ENCODE measurements at places on chromosomes 7 and 10.
A peak's percentile ranks its signal among the peaks of the same experiment; 100 is the strongest.

DNA sequence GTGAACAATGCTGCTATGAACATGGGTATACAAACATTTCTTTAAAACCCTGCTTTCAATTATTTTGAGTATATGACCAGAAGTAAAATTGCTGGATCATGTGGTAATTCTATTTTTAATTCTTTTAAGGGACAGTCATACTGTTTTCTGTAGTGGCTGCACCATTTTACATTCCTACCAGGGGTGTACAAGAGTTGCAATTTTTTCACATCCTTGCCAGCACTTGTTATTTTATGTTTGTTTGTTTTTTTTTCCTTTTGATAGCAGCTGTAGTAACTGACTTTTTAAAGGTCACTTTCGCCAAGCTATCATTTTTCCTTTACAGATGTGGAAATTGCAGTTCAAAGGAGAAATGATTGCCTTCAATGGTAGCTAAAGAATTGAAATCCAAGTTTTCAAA lies 99.5 kb downstream of the GPR85 start:
- no peak for DNase-seq

- DNase-seq: no peak
These were observed 10.3 kb upstream of the INSIG1 start for GRCh38 chr7:155287284-155287935.

GRCh38 chr10:18134921-18135320 lies 5.3 kb upstream of the CACNB2 start:
- DNase-seq: no peak

GRCh38 chr10:74828946-74829345 lies 2.5 kb downstream of the KAT6B start:
- no peak for DNase-seq

- no peak for DNase-seq
These were observed 83.5 kb downstream of the TNS3 start for GRCh38 chr7:47498229-47499056.

GRCh38 chr7:39265641-39266591 lies 288.2 kb downstream of the POU6F2 start:
- no peak for DNase-seq

GRCh38 chr7:14635955-14636354 lies 266.6 kb downstream of the DGKB start:
- no peak for DNase-seq

GRCh38 chr7:44134943-44135628 lies 6.0 kb downstream of the MYL7 start:
- no peak for DNase-seq

DNA sequence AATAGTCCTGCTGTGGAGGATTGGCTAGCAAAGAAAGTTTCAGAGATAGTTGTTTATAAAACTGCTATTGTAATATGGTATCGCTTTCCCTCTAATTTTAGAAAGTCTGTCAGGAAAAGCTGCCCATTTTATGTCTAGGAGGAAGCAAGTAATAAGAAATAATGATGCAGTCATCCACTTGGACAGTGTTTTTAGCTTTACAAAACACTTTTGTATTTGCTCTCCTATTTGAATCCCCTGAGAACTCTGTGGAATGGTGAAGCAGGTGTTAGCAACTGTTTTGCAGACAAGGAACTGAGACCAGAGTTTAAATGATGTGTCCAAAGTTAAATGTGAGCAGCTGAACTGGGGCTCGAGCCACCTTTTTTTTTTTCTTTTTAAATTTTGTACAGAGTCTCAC lies 455.8 kb downstream of the XPNPEP1 start:
- DNase-seq: no peak

DNA sequence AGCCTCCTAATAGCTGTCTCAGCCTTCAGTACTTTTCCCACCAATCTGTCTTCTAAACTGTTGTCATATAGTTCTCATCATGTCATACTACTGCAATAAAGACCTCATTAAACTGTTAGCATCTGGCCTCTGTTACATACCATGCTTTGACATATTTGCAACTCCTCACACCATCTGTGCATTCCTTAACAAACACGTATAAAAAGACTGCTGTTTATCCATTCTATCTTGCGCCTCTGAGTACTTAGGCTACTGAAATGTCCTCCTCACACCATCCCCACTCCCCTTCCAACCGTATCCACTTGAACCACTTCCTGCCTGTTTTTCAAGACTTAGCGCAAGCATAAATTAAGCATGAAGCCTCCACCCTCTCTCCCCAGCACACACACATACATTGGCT lies 41.6 kb downstream of the SLC16A9 start:
- no peak for DNase-seq

- no peak for DNase-seq
These were observed 196.1 kb downstream of the PTPRN2 start for GRCh38 chr7:158391541-158391940.

DNA sequence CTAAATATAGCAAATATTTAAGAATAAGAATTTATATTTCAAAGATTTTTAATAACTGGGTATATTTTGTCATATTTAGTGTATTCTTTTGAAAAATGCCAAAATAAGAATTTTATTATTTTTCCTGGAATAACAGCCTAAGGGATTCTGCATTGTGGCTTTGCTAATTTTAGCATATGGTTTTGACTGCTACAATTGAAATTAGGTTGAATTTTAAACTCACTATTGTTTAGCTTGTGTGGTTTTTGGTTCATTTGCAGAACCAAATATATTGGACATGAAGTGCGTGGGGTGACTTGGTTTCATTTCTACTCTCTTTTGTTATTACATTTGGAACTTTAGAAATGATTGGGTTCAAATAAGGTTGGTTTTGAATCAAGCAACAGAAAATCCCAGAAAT lies 35.5 kb downstream of the ZNF273 start:
- no peak for DNase-seq

DNA sequence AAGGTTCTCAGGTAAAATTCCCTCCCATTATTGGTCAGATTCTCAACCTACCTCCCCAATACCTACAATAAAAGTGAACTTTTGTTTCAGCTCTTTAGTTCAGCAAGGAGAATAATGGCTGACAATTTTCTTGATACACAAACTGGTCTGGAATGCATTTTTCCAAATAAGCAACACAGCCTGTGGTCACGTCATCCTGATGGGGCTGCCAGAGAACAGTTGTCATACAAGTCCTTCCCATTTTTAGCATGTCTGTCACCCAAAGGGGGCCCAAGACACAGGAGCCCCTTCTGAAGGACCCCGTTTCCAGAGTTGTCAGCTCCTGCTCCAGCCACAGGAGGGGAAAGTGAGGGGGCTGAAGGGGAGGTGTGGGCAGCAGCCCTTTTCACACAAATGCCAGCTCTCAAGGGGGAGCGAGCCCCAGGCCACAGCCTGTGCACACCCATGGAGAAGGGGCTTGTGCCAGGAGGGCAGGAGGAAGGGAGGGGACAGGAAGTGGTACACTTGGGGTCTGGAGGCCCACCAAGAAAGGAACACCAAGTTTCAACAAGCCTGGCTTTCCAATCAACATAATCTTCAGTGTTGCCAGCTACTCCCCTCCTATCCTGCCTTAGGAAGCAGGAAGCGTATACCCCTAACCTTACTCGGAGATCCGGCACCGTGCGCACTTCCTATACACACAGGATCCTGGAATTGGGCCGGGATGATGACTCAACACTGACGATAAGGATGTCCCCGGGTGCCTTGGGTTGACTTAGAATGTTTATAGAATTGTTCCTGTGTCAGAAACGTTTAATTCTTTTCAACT lies 43.4 kb upstream of the PDLIM1 start:
- DNase-seq: no peak

- DNase-seq: peak; percentile 8
These were observed 19.3 kb upstream of the ACHE start for GRCh38 chr7:100914879-100915447.

- no peak for DNase-seq
These were observed 123.2 kb upstream of the PARD3 start for GRCh38 chr10:34938399-34938670.

- DNase-seq: no peak
These were observed 81.1 kb upstream of the CPXM2 start for GRCh38 chr10:123972481-123973401.

- DNase-seq: no peak
These were observed 10.3 kb downstream of the AKR1B1 start for GRCh38 chr7:134448356-134449229.

DNA sequence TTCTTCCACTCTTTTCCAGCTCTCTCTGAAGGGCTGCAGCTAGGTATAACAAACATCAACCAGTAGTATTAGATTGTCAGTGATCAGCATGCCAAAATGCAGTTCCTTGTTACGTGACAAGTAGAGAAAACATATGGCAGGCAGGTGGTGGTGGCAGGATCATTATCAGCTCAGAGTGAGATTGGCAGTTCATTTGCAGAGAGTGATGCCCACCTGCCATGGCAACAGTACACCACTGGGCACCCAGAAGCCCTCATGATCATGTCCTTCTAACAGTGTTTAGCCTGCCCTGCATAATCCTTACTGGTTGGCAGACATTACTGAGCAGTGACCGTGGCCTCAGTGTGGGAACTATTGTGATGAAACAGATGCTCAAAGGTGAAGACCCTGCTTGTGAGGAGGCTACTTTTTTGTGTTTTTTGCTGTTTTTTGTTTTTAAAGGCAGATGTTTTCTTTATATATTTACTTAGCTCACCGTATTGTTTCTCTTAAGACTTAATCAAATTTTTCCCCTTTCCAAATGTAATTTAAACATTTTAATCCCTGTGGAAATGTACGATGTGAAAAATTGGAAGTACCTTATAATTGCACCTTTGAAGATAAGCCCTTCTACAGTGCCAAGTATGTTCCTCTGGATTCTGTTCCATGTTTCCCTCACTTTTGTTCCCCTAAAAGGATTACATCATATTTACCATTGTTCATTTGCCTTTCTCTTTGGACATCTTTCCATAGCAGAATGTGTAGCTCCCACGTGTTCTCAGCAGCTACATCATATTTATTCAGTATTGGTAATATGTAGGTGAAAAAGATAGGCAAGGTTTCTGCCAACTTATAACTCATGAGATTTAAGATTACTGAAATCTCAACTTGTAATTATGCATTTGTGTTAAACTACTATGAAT lies 179.6 kb downstream of the SND1 start:
- no peak for DNase-seq

GRCh38 chr7:33837356-33837851 lies 67.9 kb upstream of the BMPER start:
- DNase-seq: no peak

DNA sequence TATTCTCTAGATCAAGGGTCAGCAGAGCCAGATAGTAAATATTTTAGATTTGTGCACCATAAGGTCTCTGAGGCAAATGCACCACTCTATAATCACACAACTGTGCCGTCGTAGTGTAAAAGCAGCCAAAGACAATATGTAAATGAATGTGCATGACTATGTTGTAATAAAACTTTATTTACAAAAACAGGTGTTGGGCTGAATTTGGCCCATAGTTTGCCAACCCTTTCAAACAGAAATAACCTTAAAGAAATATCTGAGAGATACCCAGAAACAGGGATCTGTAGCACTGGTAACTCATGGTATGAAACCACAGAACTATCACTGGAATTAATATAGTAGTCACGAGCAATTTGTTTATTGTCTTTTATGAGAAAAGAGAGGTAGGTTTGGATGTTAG lies 86.0 kb downstream of the ARID5B start:
- no peak for DNase-seq

GRCh38 chr10:69819716-69820506 lies 18.2 kb downstream of the COL13A1 start:
- DNase-seq: no peak

DNA sequence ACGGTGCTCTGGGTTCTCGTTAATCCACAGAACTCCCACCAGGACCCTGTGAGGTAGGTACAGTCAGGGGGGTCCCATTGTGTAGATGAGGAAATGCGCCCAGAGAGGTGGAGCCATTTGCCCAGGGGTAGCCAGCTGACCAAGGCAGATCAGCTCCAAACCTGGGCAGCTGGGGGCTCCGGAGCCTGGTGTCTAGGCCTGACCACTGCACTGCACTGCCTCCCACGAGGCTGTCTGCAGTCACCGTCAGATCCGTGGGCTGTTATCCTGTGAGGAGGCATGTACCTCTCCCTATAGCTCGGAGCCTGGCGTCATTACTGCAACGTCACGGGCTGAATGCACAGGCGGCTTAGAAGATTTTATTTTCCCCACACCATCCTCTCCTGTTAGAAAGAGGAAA lies 411.8 kb upstream of the FOXK1 start:
- DNase-seq: no peak

GRCh38 chr7:151123158-151123821 lies 37.0 kb downstream of the AGAP3 start:
- DNase-seq: no peak

GRCh38 chr7:28977881-28978280 lies 19.8 kb upstream of the TRIL start:
- no peak for DNase-seq

GRCh38 chr7:51121931-51122425 lies 194.6 kb downstream of the COBL start:
- peak; percentile 15 for DNase-seq

GRCh38 chr7:3805151-3805550 lies 504.1 kb downstream of the SDK1 start:
- no peak for DNase-seq

DNA sequence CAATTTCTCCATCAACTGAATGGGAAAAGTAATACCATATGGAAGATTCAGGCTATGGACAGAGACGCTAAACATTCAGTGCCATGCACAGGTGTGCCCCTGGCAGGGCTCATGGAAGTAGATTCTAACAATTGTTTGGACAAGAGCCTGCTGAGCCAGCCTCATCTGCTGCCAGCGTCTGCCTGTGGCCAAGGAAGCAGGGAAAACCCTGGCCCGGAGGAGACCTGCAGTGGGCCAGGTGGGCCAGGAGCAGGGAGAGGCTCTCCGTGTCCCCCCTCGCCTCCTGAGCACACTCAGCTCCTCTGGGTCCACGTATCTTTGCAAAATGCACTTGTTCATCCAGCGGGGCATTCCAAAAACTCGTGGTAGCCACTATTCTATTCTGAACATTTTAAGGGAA lies 130.1 kb downstream of the TCERG1L start:
- DNase-seq: no peak

DNA sequence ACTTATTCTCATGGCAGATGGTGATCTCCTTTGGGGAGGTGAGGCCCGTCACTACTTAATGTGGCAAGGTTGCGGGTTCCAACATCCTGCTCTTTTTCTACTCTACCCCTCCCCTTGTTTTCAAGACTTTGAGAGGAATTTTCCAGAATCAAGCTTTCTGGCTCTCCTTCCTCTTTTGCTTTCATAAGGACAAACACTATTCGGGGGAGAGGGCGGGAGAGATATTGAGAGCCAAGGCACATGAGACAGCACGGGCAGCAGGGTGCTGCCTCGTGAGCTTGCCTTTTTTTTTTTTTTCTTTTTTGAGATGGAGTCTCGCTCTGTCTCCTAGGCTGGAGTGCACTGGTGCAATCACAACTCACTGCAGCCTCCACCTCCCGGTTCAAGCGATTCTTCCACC lies 6.9 kb upstream of the PFKFB3 start:
- no peak for DNase-seq

GRCh38 chr7:87592300-87592699 lies 8.4 kb downstream of the ABCB1 start:
- no peak for DNase-seq

- DNase-seq: no peak
These were observed 421.1 kb downstream of the DNAJB6 start for GRCh38 chr7:157757776-157758467.

GRCh38 chr10:22833781-22834180 lies 94.1 kb upstream of the ARMC3 start:
- no peak for DNase-seq
